AG09309 (cell line): ENCODE measurements at places on chromosomes 1 and 21.

DNA sequence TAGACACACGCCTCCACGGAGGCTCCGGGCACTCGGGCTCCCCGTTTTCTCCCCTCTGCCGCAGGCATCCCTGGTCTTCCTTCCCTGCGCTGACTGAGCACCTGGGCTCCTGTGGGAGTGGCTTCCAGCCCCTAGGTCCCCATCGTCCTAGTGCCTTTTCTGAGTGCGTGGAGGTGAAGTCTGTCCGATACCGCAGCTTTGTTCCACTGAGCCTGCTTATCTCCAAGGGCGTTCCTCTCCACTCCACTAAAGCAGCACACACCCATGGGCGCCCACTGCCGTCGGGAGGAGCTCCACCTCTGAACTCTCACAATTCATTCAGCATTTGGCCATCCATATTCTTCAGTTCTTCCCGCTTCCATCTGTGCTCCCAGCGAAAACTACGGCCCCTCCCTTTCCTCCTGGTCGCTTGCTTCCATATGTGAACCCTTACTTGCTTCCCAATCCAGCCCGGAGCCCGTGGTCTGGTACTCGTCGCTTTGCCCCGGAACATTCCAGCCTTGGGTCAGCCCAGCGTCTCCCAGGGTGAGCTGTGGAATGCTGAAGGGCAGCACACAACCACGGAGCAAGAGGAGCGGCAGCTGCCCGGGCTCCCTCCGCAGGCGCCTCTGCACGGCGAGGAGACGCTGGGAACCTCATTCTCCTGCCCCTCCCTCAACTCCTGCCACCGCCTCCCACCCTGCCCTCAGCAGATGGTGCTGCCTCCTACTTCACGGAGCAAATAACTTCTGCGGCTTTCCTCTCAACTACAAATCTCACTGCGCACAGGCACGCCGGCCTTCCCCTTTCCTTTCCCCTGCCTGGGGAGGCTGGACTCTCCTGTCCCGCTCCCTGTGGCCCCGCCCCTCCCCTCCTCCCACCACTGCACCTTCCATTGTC, 27.5 kb downstream of the ATP8B2 start:
- DNase-seq = no peak

DNA sequence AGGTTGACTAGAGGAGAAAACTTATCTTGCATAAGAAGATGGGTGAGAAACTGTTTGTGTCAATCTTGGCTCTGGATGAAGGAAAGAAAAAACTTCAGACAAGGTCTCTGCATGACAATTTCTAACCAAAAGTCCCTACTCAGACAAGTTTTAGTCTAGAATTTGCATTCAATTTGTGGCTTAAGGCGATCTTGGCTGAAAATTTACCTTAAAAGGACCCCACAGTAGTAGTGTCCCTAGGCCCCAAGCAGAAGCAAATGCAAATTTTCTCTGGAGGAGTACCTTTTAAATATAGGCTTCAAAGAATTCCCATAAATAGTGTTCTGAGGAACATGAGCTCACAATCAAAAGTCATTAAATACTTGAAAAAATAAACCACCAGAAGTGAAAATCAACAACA, 17.6 kb upstream of the TMEM125 start:
- DNase-seq = no peak

GRCh38 chr1:48903291-48903690, 126.6 kb upstream of the BEND5 start:
- no peak for DNase-seq

GRCh38 chr1:223712850-223713474, 623 bp downstream of the CAPN2 start:
- DNase-seq = no peak

DNA sequence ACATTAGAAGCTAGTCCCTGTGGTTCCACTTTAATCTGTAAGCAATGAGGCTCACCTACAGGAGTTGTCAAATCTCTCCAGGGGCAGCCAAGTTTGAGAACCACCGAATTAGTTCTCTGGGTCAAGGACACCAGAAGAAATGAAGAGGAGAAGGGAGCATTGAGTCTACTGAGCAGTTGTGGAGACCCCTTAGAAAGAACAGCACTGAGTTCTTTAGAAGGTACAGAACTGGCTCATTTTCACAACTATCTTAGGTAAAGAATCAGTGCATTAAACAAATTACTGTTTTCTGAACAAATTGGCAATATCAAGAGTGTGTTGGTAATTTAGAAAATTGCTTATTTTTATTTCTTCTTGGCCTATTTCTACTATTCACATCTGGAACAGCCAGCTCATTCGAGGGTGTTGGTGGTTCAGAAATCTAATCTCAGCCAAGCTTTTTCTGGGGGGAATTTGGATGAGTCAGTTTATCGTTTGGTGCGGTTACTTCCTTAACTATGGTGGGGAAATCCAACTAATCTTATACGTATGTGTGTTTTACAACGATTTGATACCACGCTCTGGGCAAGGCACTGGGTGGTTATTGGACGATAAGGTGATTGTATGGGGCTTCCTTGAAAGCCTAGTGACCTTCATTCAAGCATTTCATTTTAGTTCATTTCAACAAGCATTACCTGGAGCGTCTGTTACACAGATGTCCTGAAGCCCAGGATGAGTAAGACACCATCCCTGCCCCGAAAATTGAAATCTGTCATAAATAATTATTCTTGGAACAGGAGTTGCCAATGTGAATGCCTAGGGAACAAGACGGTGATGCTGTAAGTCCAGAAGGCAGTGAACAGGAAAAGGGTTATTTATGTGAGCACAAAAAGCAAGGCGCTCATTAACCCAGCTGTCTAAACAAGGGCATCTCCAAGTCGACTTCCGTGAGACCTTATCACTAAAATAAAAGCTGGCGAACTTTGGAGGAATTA, 52.0 kb upstream of the TMPRSS2 start:
- DNase-seq = peak; percentile 70

DNA sequence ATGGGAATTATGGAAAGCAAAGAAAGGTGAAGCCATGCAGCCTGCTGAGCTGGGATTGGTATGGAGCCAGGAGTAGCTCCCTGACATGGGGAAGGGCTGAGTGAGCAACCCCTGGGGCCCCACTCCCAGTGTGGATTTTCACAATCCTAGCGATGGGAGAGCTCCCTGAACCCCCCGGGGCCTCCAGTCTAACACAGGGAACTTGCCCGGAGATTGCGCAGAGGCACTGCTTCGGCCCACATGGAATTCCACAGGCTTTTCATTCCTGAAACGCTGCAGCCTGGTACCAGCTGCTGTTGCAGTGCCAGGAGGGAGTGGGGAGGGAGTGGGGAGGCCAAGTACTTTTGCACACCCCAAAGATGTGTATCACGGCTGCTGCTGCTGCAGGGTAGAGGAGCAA, 110.4 kb upstream of the C21orf91 start:
- DNase-seq = no peak

- DNase-seq = peak; percentile 42
Measured at GRCh38 chr21:35390013-35390776, 341.1 kb upstream of the RUNX1 start.

- no peak for DNase-seq
Measured at GRCh38 chr1:207836591-207837347, 74.2 kb downstream of the CD34 start.

DNA sequence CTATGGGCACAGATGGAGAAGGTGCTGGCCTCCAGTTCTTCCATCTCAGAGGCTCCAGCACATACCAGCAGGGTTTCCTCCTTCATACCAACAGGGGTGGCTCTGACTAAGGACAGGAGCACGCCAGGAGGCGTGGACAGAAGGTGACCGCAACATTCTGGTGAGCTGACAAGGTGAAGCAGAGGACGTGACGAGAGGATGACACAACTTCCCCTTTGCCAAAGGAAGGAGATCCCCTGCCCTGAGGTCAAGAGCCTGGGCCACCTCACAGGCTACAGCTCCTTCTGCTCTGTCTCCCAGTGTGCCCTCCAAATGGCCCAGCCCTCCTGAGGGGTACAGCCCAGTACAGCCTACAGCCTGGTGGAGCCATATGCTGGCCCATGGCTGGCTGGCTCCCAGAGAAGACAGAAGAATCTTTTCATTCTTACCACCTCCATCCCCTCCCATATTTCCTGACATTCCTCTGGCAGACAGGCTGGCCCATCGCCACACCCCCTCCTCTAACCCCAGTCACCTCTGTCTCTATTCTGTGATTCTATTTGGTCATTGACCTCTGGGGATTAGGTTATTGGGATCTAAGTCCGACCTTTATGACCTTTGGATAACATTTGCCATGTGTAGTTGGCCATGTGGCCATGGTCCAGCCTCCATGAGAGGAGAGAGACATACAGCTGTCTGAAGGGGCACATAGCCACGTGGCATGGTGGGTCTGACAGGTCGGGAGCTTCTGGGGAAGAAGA, 5.1 kb upstream of the LAMB3 start:
- DNase-seq = no peak

GRCh38 chr1:4654764-4655673, 610 bp downstream of the AJAP1 start:
- DNase-seq = no peak

GRCh38 chr1:101013776-101014175, 11.8 kb downstream of the DPH5 start:
- no peak for DNase-seq

- DNase-seq = peak; percentile 43
Measured at GRCh38 chr1:89022167-89022959, at the start of gene GBP3. TSS of gene GBP3 (minus strand) at chr1:89022866. CDS start at chr1:89020721, 2,145 bp downstream.
